ENCODE measurements at places on chromosomes 2 and 18.

DNA sequence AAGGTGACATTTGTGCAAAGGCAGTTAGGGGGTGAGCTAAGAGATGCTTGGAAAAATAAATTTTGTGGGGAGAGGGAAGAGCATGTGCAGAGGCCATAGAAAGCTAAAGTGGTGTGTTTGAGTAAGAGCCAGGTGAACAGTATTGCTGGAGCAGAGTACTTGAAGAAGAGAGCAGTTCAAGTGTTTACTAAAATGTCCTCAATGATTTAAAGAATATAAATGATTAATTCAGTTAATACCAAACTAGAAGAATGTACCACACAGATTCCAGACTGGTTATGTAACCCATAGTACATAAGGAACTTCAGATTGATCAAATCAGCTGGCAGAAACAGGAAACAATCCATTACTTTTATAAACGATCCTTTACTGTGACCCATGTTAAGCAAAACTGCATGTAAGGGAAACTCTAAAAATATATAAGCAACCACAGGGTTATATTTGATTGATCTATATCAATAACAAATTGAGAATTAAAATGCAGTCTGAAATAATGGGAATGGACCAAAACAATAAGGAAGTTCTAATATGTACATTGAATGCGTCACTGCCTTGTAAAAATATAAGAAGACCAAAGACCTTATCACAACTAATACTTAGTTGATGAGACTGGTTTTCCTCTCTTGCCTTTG, 76.9 kb downstream of the LDAH start:
- DNase-seq = no peak

- DNase-seq = no peak
These were observed 35.6 kb downstream of the EHBP1 start for GRCh38 chr2:62741127-62741526.

DNA sequence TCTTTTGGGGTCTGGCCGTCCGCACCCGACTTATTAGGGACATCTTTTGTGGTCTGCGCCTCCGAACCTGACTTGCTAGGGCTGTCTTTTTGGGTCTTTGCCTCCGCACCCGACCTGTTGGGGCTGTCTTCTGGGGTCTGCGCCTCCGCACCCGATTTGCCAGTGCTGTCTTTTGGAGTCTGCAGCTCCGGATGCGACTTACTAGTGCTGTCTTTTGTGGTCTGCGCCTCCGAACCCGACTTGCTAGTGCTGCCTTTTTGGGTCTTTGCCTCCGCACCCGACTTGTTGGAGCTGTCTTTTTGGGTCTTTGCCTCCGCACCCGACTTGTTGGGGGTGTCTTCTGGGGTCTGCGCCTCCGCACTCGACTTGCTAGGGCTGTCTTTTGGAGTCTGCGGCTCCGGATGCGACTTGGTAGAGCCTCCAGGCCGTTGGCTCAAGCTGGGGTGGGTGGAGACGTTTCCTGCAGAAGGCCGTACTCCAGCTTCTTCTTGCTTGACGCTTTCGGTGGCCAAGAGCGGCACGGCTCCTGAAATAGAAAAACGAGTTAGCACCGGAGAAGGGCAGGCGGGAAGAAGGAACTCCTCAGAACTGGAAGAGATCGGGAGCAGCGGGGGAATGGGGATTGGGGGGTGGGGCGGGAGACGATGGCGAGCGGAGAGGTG, 498 bp downstream of the TGOLN2 start:
- DNase-seq = peak; percentile 31

DNA sequence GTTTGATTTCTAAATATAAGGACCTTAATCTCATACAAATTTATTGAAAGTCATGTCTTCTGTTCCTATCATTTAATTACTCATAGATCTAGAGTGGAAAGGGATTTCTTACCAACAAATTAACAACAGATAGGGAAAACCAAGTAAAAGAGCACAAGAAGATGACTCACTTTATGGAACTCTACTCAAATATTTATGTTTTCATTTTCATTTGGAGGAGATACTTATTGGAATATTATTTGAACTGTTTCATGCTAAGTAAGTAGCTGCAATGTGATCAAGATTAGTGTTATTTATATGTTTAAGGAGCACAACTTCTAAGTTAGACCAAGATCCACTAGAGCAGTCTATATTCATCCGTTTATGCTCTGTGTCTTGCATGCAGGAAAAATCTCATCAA, 1.3 kb downstream of the NT5C1B start:
- DNase-seq = no peak

DNA sequence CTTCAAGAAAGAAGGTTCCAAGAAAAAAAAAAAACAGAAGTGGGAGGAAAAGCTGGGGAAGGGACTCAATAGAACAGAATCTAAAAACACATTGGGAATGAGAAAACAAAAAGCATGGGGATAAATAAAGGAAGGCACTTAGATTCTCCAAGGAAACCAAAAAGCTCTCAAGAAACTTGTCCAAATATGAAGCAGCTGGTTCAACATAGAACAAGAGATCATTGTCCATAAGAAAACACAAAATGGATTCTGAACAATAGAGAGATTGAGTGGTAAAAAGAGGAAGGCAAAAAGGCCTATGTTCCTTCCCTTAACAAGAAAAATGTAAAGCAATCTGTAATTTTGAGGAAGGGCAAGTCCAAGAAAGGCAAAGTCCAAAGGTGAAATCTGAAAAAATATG, 32.9 kb upstream of the ALK start:
- no peak for DNase-seq

DNA sequence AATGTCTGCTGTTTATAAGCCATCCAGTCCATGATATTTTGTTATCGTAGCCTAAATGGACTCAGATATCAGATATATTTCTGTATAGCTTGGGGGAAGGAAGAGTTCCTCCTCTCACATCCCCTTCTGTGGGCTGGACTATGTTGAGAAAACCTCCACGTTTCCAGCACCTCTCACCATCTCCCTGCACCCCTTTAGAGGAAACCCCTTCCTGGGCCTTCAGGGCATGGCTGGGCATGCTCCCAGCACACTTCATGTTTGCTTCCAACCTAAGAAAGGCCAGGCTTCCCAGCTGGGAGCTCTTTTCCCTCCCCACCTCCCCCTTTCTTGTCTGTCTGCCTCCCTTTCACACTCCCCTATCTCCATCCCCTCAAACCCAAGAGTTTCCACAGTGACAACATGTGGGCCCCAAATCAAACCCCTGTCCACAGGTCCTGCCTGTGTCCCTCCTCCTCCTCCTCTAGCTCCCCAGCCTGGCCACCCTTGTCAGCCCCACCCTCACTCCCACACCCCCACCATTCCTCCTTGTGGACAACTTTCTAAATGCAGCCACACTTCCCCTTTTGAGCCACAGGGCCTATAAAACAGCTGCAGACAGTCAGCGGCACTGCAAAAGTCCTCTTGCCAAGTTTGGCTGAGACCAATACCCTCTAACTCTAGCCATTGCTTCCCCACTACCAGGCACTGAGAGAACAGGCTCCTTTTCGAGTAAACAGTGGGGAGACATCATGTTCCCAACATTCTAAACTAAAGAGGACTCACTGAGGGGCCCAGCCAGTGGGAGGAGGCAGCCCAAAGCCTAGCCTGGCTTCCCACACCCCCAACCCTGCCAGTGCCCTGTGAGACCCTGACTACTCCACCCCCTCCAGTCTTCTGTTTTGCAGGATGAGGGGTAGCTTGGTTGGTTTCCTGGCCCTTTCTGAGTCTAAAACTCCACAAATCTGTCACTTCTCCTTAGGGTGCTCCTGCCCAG, 120.5 kb downstream of the ZFP36L2 start:
- no peak for DNase-seq

GRCh38 chr2:53777134-53777533, 9.5 kb downstream of the CHAC2 start:
- DNase-seq = no peak

GRCh38 chr2:88184762-88185161, 14.6 kb downstream of the THNSL2 start:
- no peak for DNase-seq

DNA sequence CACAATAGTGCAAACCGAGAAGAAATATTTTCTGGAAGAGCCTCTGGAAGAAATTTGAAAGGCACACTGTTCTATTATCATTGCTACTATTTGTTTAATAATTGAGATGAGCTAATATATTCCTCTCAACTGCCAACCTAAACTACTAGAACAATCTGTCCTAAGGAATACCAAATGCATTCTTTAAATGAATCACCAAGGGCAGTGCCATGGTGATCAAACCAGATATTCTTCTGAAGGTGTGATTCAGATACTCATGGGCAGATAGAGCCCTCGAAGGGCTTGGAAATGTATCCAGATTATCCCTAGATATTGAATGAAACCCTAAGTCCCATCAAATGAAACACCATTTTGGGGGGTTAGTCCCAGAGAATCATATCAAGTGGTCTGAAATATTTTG, 76.6 kb downstream of the FIGN start:
- DNase-seq = no peak

GRCh38 chr18:57801761-57802212, 1.3 kb downstream of the ATP8B1 start:
- no peak for DNase-seq

GRCh38 chr2:179671043-179671981, 190.1 kb downstream of the ZNF385B start:
- no peak for DNase-seq

- no peak for DNase-seq
These were observed 248.0 kb downstream of the TMEM182 start for GRCh38 chr2:103009871-103010270.

GRCh38 chr18:27778441-27778840, 398.5 kb downstream of the CDH2 start:
- DNase-seq = no peak

- DNase-seq = no peak
These were observed 29.0 kb downstream of the LGALSL start for GRCh38 chr2:64482765-64483504.

- no peak for DNase-seq
These were observed 198.2 kb downstream of the NCKAP5 start for GRCh38 chr2:133369901-133370658.

- no peak for DNase-seq
These were observed 98.1 kb downstream of the SMAD2 start for GRCh38 chr18:47832348-47832747.

DNA sequence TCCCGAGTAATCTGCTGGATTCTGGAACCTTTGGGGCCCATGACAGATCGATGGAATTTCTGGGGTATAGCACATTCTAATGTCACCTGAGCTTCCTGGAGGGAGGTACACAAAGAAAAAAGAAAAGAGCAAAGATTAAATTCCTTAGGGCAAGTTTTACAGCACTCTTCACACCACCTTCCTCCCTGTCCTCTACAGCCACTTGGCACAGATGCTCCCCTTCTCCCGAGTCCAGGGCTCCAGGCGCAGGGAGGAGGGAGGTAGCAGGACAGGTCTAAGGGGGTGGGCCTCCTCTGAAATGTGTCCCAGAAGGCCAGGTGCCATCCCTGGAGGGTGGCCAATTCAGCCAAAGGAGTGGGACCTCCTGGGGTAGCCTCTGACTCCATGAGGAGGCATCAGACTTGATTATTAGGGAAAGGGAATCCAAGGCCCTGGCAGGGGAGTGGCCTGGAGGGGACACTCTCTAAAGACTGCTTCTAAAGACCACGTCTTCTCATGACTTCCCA, 50.3 kb downstream of the ANO7 start:
- DNase-seq = no peak

DNA sequence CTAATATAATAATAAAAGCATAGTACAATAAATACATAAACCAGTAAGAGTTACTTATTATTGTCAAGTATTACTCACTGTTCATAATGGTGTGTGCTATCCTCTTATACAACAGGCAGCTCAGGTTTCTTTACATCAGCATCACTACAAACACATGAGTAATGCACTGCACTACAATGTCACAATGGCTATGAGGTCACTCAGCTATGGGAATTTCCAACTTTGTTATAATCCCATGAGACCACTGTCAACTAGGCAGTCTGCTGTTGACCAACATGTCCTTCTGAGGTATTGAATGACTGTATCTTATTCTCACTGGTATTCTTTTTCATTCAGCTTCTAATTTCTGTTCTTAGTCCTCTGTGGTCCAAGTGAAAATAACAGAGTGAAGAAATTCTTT, 250.4 kb upstream of the DSEL start:
- DNase-seq = no peak

DNA sequence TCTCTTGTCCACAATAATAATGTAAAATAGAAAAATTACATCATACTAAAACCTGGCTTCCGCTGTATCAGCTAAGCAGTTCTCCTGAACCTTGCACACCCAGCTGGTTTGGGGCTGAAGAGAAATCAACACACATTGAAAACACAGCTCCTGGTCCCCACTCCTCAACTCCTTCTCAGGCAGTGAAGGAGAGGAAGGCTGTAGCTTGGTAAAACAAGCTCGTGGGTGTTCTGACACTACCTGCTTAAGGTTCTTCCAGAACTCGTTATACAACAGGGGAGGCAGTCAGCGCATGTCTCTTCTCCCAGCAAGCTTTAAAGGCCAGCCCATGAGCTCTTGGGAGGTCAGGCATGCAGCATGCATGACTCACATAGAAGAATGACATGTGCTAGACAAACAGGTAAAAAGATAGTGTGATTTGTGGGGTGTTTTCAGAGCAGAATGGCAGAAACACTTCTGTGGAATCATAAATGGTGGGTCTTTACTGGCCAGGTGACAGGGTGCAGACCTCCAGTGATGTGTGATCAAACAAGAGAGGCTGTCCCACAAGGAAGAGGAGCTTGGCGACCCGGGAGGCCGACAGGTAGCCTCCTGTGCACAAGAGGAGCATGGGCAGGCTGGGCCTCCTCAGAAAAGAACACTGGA, 69.1 kb downstream of the UXS1 start:
- DNase-seq = no peak

DNA sequence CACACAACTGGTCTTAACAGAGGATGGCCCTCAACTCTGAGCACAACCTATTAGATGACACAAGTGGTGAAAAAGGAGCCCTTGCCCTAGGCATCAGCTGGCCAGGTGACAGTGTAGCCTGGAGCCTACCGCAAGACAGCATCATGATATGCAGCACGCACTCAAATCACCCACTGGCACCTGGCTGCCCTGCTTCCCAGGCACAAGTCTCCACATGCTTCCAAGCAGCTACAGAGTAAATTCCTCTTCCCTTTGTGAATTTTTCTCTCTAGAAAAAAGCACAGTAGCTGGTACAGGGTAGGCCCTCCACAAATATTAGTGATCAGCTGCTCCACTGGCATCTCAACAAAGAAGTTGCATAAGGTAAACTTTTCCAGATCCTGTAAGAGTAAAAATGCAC, 6.0 kb downstream of the FBXO15 start:
- no peak for DNase-seq

GRCh38 chr2:17915099-17915498, 36.6 kb downstream of the KCNS3 start:
- no peak for DNase-seq

- no peak for DNase-seq
These were observed 582 bp upstream of the ZAP70 start for GRCh38 chr2:97712693-97713295.

GRCh38 chr2:128396500-128396891, 77.8 kb upstream of the HS6ST1 start:
- DNase-seq = no peak

DNA sequence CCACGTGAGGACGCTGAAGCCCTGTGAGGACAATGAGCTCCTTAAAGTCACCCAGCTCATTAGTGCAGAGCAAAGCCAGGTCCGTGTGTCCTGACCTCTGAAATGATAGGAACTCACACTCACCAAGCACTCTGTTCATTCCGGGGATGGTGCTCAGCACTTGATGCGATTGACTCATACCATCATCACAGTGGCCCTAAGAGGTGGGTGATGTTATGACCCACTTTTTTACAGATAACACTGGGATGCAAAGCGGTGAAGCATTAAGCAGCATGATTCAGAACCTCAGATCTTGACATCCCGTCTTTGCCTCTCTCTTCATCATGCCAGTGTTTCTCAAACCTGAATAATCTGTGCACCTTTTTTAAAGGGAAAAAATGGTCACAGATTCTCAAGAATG, 234.8 kb downstream of the ALPK2 start:
- DNase-seq = no peak
